Breast epithelium (tissue), 4 donors: ENCODE measurements at places on chromosomes 4 and X. TPM values are rescaled to one million over a fixed set of nuclear protein-coding genes. Genes with fewer than 3 reads are reported as not detected.

Gene PCSK1N
- total RNA-seq: 2.2 TPM

Gene SPANXA2
- not detected for total RNA-seq

Gene CENPI
- 0.98 TPM for total RNA-seq

Gene ZFP92
- 1.6 TPM for total RNA-seq

Gene PABPC1L2B
- total RNA-seq: not detected

Gene LUZP4
- total RNA-seq: not detected

Gene SMR3B
- total RNA-seq: not detected

GRCh38 chrX:106917830-106918500, 2.2 kb upstream of the CLDN2 start:
- DNase-seq: no peak
- no peaks in the 10 kb centered on the region for H3K27me3 ChIP-seq
- no peaks in the 10 kb centered on the region for H3K36me3 ChIP-seq
- H3K4me1 ChIP-seq: no peaks in the 10 kb centered on the region

GRCh38 chr4:163467082-163467770, 6.3 kb downstream of the TKTL2 start:
- H3K27me3 ChIP-seq: no peaks in the 10 kb centered on the region
- H3K27ac ChIP-seq: no peak overlapping the region
- no peak overlapping the region for H3K4me3 ChIP-seq
- no peaks in the 10 kb centered on the region for H3K36me3 ChIP-seq

GRCh38 chrX:38805432-38806389, 4.5 kb downstream of the MID1IP1 start:
- H3K27ac ChIP-seq: peak overlapping the region; percentile 89
- H3K27me3 ChIP-seq: no peaks in the 10 kb centered on the region
- H3K36me3 ChIP-seq: no peaks in the 10 kb centered on the region
- DNase-seq: peak; percentile 63

DNA sequence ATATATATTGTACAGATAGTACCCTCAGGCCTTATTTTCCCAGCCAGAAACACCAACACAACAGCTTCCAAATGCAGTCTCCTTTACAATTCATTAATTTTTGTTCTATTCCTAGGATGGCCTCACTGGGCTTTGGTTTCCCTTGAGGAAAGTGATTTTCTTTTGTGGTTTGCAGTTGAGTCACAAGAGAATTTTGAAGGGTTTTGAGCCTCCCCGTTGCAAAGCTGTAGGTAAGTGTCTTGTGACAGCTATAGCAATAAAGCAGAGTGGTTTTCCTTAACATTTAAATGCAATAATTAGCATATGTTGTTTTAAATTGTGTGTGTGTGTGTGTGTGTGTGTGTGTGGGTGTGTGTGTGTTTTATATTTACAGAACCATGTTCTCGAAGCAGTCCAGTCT, 54.1 kb upstream of the WDR17 start:
- H3K36me3 ChIP-seq: no peaks in the 10 kb centered on the region
- no peak for DNase-seq
- no peak overlapping the region for H3K27ac ChIP-seq
- H3K27me3 ChIP-seq: no peaks in the 10 kb centered on the region
- no peak overlapping the region for H3K4me3 ChIP-seq
- H3K4me1 ChIP-seq: no peaks in the 10 kb centered on the region

- H3K27me3 ChIP-seq: no peaks in the 10 kb centered on the region
- H3K36me3 ChIP-seq: no peaks in the 10 kb centered on the region
- no peaks in the 10 kb centered on the region for H3K4me1 ChIP-seq
- no peak overlapping the region for H3K27ac ChIP-seq
These were observed 152.1 kb upstream of the HPGD start for GRCh38 chr4:174674305-174674840.

GRCh38 chr4:1010395-1011021, 918 bp upstream of the FGFRL1 start:
- H3K27ac ChIP-seq: peak overlapping the region; percentile 75
- no peaks in the 10 kb centered on the region for H3K27me3 ChIP-seq
- H3K4me3 ChIP-seq: peak overlapping the region; percentile 81
- peaks cover 16% of the 10 kb centered on the region for H3K4me1 ChIP-seq

- H3K4me1 ChIP-seq: no peaks in the 10 kb centered on the region
- no peak overlapping the region for H3K4me3 ChIP-seq
- H3K27me3 ChIP-seq: peaks cover 2% of the 10 kb centered on the region
- no peak overlapping the region for H3K27ac ChIP-seq
- H3K36me3 ChIP-seq: no peaks in the 10 kb centered on the region
These were observed 34.3 kb upstream of the PPP2R2C start for GRCh38 chr4:6506616-6507140.

- no peaks in the 10 kb centered on the region for H3K36me3 ChIP-seq
- no peak overlapping the region for H3K4me3 ChIP-seq
- peaks cover 13% of the 10 kb centered on the region for H3K27me3 ChIP-seq
- no peak for DNase-seq
These were observed 631.5 kb downstream of the RAB28 start for GRCh38 chr4:12852338-12853307.

- DNase-seq: no peak
- no peaks in the 10 kb centered on the region for H3K4me1 ChIP-seq
- no peak overlapping the region for H3K27ac ChIP-seq
- H3K4me3 ChIP-seq: no peak overlapping the region
- H3K27me3 ChIP-seq: no peaks in the 10 kb centered on the region
- H3K36me3 ChIP-seq: no peaks in the 10 kb centered on the region
These were observed 2.2 kb upstream of the MSANTD1 start for GRCh38 chr4:3246458-3247398.

DNA sequence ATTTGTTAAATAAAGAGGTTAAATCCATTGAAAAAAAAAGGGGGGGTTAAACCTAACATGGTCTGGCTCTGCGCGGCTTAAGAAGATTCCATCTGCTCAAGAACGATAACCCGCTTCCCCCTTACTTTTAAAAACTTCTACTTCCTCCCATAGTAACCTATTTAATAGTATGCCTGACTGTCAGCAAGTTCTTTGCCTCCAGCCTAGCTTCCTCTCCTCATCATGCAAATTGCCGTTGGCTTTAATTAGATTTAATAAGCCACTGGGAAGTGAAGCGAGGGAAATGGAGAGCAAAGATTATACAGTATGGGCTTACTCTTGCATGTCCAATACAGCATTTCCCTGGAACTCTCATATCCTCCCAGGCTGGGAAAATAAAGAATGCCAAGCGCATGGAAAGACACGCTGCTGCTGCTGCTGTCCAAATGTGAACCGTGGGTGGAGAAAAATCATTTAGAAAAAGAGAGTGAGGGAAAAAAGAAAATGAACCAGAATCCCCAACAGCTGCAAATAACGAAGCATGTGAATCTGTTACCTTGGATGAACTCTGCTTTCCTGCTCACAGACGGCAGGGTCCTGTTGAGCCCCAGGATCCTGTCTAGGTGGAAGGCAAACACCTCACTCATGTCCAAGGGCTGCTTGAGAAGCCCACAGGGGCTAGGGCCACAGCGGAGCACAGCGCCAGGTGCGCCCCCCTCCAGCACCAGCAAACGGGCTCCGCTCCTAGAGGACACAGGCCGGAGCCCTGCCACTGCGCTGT, 2.7 kb downstream of the GASK1B start:
- DNase-seq: no peak
- no peaks in the 10 kb centered on the region for H3K27me3 ChIP-seq
- peaks cover 5% of the 10 kb centered on the region for H3K4me1 ChIP-seq
- no peaks in the 10 kb centered on the region for H3K36me3 ChIP-seq
- peak overlapping the region; percentile 81 for H3K4me3 ChIP-seq
- peak overlapping the region; percentile 88 for H3K27ac ChIP-seq

DNA sequence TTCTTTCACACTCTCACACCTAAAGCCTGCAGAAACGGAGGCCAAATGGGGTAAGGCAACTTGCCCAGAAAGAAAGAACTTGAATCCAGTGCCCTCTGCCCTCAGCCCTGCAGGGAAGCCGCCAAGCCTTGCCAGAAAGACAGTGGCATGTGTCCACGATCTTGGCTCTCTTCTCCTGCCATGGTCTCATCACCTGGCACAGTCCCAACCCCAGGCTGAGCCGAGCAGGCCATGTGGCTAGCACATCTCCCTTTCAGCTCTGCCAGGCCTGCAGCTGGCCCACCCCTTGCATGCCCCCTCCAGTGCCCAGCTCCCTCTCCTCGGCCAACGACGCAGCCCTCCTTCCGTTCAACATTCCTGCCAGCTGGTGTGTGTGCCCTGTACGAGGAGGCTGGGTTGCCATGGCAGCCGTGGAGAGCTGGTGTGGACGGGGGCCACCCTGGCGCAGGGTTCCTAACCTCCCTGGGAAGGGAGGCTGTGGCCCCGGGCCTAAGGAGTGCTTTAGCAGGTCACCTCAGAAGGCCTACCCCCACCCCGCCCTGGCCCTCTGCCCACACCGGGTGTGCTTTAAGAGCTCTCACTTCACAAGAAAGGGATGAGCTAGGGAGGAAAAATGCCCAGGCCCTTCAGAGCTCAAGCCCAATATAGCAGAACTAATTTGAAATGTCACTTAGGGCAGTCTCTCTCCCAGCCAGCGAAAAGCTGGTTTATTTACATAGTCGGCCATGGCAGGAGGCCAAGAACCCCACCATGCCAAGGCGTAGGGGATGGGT, 73.0 kb upstream of the PJA1 start:
- H3K27ac ChIP-seq: peak overlapping the region; percentile 7
- peaks cover 64% of the 10 kb centered on the region for H3K27me3 ChIP-seq
- no peaks in the 10 kb centered on the region for H3K36me3 ChIP-seq
- H3K4me1 ChIP-seq: no peaks in the 10 kb centered on the region
- no peak for DNase-seq

GRCh38 chrX:17560385-17560784, 176.9 kb upstream of the SCML1 start:
- H3K27me3 ChIP-seq: peaks cover 56% of the 10 kb centered on the region
- no peak for DNase-seq
- H3K36me3 ChIP-seq: no peaks in the 10 kb centered on the region
- peak overlapping the region; percentile 7 for H3K27ac ChIP-seq
- no peak overlapping the region for H3K4me3 ChIP-seq
- H3K4me1 ChIP-seq: no peaks in the 10 kb centered on the region

- H3K27ac ChIP-seq: peak overlapping the region; percentile 79
- peak overlapping the region; percentile 22 for H3K4me3 ChIP-seq
- no peaks in the 10 kb centered on the region for H3K36me3 ChIP-seq
- peak; percentile 89 for DNase-seq
- H3K27me3 ChIP-seq: no peaks in the 10 kb centered on the region
- peaks cover 8% of the 10 kb centered on the region for H3K4me1 ChIP-seq
These were observed 78.1 kb upstream of the BOD1L1 start for GRCh38 chr4:13705521-13706041.

DNA sequence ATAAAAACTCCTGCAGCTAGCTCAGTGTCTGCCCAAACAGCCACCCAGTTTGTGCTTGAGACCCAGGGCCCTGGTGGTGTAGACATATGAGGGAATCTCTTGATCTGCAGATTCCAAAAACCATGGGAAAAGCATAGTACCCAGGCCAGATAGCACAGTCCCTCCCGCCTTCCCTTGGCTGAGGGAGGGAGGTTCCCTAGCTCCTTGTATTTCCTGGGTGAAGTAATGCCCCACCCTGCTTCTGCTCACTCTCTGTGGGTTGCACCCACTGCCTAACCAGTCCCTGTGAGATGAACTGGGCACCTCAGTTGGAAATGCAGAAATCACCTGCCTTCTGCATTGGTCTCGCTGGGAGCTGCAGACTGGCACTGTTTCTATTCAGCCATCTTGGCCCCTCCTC, 54.6 kb downstream of the USP26 start:
- no peak overlapping the region for H3K4me3 ChIP-seq
- H3K36me3 ChIP-seq: no peaks in the 10 kb centered on the region
- peaks cover 26% of the 10 kb centered on the region for H3K27me3 ChIP-seq
- no peak for DNase-seq
- H3K27ac ChIP-seq: no peak overlapping the region

DNA sequence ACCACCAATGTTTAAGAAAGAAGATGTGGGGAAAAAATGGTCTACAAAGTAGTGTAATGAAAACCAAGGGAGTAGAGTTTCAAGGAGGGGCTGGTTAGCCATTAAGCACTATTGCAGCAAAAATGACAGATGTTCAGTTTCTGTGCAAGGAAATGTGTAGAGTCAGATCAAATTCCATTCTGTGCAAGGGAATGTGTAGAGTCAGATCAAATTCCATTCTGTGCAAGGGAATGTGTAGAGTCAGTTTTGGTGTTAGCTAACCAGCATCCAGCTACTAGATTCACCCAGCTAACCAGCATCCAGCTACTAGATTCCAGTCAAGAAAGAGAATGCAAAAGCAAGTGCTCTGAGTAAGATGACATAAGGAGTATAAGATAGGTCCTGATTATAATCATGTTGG, 208.8 kb downstream of the COX18 start:
- no peaks in the 10 kb centered on the region for H3K36me3 ChIP-seq
- no peak for DNase-seq
- no peaks in the 10 kb centered on the region for H3K4me1 ChIP-seq
- H3K27ac ChIP-seq: no peak overlapping the region
- no peaks in the 10 kb centered on the region for H3K27me3 ChIP-seq
- H3K4me3 ChIP-seq: no peak overlapping the region

DNA sequence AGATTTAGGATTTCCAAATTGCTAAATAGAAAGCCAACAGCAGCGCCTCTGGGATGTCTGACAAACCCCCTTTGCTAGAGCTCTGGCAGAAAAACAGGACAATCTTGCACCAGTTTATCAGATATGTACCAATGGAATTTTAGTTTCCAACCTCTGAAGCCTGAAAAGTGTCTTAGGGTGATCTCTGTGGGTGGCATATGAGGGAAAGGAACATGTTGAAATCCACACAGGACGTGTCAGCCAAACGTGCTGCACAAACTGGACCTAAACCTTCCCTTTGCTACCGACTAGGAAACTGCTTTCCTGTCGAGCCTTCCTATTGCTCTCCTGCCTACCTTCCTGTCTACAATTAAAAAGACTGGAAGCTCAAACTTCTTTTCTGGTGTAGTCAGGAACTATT, 53.5 kb downstream of the REELD1 start:
- no peaks in the 10 kb centered on the region for H3K36me3 ChIP-seq
- no peaks in the 10 kb centered on the region for H3K4me1 ChIP-seq
- H3K4me3 ChIP-seq: no peak overlapping the region
- no peaks in the 10 kb centered on the region for H3K27me3 ChIP-seq
- no peak for DNase-seq
- no peak overlapping the region for H3K27ac ChIP-seq

DNA sequence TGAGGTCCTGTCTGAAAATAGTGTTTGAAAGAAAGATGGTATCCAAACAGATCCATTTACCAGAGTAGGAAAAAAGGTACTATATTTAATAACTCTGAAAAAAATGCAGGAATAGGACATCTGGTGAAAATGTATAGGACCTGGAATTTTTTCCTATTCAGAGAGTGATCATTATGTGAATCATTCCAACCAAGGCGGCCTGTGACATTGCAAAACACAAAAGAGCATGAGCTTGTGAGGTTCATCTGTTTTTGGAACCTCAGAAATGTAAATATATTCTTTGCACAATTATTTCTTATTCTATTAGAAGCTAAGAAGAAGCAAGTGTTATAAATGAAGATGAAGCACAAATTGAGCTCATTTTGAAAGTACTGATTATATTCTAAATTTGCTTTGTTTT, 2.0 kb downstream of the C4orf51 start:
- H3K27ac ChIP-seq: no peak overlapping the region
- no peaks in the 10 kb centered on the region for H3K4me1 ChIP-seq
- no peak overlapping the region for H3K4me3 ChIP-seq
- H3K27me3 ChIP-seq: no peaks in the 10 kb centered on the region
- no peaks in the 10 kb centered on the region for H3K36me3 ChIP-seq

DNA sequence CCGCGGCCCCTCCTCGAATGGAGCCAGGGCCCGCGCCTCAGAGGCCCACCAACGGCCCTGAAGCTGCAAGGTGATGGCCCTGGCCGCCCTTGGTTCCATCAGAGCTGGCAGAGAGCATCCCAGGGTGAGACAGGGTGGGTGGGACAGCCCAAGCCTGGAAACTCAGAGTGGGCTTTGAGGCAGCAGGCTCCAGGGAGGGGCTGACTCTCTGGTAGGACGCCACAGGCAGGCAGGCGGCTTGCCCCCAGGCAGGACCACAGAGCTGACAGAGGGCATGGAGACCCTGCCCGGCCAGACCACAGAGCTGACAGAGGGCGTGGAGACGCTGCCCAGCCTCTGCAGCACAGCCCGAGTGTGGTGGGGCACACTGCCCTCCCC, 4.8 kb downstream of the MYL5 start:
- H3K4me1 ChIP-seq: peaks cover 23% of the 10 kb centered on the region
- H3K4me3 ChIP-seq: no peak overlapping the region
- no peaks in the 10 kb centered on the region for H3K27me3 ChIP-seq
- no peak for DNase-seq
- H3K27ac ChIP-seq: no peak overlapping the region
